Hematopoietic multipotent progenitor cell (in vitro differentiated cells): ENCODE measurements at places on chromosomes 2 and 18.

DNA sequence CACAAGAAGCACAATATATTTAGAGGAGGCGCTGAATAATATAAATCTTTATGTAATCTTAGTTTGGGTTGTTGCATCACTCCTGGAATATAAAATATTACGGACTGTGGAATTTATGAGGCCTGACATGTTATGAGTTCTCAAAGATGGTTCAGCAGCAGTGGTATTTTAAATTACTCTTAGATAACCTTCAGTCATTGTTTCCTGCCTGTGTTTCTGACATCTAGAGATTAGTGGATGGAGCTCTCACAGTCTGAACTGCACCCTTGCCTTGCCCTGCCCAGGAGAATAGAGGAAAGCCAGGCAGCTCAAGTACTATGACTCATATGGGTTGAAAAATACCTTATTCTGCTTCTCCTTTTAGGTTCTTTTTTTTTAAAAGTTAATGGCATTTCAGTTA lies 70.0 kb downstream of the ACSL3 start:
- peak; percentile 4 for DNase-seq

DNA sequence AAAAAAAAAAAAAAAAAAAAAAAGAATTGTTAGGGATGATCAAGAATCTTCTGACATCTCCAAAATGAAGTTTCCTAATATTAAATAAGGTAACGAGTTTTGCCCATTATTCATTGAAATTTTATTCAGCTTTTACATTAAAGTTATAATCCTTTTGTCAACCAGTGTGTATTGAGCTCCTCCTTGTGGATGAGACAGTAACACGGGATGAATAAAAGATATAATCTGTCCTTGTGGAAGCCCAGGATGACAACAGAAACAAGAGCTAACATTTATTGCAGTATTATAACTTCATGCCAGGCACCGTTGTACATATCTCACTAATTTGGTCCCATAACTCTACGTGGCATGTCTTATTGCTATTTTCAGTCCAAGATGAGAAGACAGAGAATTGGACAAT lies 33.4 kb upstream of the SERPINB7 start:
- no peak for DNase-seq

DNA sequence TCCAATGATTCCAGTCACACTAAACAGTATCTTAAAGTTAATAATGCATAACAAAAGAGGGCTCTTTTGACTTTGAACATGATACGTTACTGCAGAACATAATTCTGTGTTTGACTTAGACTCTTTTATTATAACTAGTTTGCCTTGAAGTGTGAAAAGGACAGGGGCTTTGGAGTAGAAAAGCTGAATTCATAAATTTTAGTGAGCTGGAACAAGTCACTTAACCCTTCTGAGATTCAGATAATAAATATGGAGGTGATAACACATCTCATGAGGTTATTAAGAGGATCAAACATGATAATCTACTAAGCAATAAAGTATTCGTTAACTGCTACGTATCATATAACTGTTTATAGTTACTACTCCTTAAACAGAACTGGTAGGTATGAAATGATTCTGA lies 44.7 kb upstream of the FLACC1 start:
- no peak for DNase-seq

- no peak for DNase-seq
Measured at GRCh38 chr2:205768815-205769494, 86.7 kb downstream of the NRP2 start.

DNA sequence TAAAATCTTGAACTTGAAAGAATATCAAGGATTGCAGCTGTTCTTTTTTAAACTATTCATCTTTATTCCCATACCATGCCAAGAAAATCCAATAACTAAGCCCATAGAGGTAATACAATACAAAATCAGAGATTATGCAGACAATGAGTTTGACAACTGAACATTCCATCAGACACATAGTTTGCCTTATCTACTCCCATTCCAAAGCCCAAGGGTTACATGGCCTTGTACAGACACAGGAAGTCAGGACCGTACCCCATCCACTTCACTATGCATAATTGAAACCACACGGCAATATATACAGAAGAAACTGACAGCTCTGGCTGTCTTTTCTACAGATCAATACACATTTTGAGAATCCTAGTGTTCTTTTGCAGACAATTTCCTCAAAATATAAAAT lies 181.3 kb downstream of the TMX3 start:
- no peak for DNase-seq

DNA sequence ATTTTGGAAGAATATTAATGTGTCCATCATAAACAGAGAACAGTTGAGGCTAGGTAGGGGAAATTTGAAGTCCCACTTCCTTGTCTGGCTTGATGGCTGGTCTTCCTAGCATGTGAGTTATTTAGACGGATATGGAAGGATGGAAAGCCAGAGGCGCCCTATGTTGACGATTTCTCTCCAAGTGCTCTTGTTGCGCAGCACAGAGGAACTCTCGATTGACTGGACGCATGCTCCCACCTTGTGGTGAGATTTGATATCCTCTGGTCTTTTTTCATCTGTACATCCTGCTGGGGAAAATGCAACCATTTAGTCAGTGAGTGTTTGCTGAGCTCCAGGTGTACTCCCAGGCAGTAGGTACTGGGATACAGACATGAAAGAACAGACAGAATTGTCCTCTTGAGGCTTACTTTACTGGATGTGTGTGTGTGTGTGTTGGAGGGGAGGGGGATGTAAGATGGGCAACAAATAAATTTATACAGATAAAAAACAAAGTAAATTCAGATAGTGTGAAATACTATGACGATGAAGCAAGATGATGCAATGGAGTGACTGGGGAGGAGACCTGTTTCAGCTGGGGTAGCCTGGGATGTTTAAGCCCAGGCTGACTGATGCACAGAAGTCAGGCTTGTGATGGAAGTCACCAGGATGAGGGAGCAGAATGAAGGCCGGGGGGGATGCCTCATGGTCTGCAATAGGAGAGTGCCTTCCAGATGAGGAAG lies 137.2 kb downstream of the TRIM43 start:
- DNase-seq: peak; percentile 53

DNA sequence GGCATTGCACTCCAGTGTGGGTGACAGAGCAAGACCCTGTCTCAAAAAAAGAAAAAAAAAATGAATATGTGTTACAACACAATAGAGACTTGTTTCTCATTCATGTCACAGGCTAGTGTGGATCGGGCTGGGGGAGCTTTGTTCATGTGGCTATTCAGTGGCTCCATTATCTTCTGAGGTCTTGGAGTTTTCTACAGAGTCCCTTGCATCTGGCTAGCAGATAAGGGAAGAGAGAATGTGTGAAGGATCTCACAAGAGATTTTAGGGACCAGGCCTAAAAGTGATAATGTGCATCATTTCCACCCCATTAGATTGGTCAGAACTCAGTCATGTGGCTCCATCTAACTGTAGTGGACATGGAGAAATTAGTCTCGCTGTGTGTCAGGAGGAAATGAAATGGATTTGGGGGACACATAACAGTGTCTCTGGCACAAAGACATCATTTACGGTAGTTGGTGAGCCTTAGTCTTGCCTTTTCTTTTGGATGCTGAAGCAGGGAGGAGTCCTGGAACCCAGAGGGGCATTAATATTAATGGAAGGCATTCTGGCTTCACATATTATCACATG lies 32.4 kb upstream of the CASP10 start:
- DNase-seq: no peak

- no peak for DNase-seq
Measured at GRCh38 chr18:75216911-75217689, 6.5 kb downstream of the TSHZ1 start.

GRCh38 chr2:161406316-161406715 lies 9.8 kb upstream of the TBR1 start:
- DNase-seq: no peak

DNA sequence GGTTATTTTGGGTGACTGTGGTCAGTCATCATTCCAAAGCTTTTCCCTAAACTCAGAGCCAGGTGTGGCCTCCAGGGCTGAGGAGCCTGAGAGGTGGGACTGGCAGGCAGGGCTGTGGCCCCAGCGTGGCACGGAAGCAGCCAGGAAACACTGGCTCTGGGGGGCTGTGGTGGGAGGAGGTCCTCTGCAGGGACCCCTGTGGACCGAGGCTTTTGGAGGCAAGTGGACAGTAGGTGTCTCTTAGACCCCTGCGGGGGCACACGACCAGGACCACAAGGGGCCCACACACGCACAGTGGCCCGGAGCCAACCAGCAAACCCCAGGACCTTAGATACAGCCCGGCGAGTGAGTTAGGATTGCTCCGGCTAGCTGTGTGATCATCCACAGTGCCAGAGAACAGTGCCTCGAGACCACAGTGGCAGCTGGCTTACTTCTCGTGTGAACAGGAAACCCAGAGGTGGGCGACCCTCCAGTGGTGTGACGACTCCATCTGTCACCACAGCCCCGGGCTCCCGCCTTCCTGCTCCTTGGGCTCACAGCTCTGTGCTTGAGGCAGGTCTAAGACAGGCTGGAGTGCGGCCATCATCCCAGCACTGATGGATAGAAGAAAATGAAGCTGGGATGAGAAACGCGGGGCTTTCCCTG lies 1.6 kb upstream of the RTP5 start:
- DNase-seq: peak; percentile 55

GRCh38 chr2:153403940-153404339 lies 74.6 kb downstream of the RPRM start:
- no peak for DNase-seq

DNA sequence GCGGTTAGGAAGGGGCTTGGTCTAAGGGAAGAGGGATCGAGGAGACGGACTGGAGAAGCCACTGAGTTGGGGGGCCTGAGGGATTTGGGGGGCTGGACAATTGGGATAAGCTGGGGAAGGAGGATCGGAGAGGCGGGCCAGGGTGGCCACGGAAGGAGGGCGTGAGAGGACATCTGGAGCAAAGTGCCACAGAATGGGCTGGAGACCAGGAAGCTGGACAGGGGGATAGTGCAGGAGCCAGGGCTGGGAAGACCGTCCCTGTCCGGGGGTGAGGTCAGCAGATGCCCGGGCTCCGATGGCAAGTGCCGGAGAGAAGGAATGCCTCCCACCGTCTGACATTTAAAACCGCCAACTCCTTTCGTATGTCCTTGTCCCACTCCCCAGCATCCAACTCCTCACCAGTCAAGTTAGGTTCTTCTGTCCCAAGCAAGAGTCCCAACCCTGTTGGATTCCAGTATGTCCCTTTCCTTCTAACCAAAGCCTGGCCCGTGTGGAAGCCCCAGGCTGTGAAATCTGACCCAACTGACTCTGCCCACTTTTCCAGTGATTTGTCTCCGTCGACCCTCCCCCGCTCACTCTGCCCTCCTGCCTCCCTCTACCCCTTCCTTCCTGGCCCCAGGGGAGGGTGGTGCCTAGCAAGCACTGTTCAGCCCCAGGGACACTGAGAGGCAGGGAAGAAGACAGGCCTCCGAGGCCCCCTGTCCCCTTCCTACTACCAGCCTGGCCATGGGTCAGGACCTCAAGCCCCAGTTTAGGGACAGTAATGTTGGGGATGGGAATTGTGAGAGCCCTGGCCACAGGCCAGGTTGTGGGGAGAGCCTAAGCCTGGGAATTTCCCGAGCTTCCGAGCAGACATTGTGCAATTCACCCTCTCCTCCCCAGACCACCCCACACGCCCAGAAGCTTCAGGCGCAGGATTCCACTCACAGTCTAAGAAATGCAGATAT lies 31.5 kb upstream of the TMBIM1 start:
- DNase-seq: peak; percentile 29

GRCh38 chr2:60213865-60214625 lies 339.4 kb downstream of the BCL11A start:
- no peak for DNase-seq

- DNase-seq: no peak
Measured at GRCh38 chr2:37816686-37817085, 108.4 kb upstream of the RMDN2 start.

- DNase-seq: no peak
Measured at GRCh38 chr2:51472300-51472699, 440.4 kb upstream of the NRXN1 start.

DNA sequence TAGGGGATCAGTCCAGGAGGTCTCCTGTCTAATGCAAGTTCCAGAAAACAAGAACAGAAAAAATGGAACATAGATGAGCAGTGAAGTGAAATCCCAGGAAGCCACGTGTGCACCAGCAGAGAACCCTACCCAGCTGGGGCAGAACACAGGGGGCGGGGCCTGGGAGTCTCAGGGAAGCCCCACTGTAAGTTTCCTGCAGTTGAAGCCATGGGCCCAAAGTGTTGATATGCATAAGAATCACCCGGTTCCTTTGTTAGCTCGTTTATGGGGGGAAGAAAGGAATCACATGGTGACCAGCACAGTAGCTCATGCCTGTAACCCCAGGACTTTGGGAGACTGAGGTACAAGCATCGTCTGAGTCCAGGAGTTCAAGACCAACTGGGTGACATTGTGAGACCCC lies 131.3 kb downstream of the INO80D start:
- no peak for DNase-seq
